ENCODE measurements at places on chromosomes 13 and 19.

GRCh38 chr19:28615966-28616365 is 597.0 kb downstream of the UQCRFS1 start:
- no peak for DNase-seq

GRCh38 chr19:32550666-32551065 is 30.3 kb upstream of the PDCD5 start:
- no peak for DNase-seq

- DNase-seq = no peak
Measured at GRCh38 chr13:40812724-40813445, 23.5 kb downstream of the SLC25A15 start.

- peak; percentile 6 for DNase-seq
Measured at GRCh38 chr13:29594710-29595379, 643 bp downstream of the SLC7A1 start.

DNA sequence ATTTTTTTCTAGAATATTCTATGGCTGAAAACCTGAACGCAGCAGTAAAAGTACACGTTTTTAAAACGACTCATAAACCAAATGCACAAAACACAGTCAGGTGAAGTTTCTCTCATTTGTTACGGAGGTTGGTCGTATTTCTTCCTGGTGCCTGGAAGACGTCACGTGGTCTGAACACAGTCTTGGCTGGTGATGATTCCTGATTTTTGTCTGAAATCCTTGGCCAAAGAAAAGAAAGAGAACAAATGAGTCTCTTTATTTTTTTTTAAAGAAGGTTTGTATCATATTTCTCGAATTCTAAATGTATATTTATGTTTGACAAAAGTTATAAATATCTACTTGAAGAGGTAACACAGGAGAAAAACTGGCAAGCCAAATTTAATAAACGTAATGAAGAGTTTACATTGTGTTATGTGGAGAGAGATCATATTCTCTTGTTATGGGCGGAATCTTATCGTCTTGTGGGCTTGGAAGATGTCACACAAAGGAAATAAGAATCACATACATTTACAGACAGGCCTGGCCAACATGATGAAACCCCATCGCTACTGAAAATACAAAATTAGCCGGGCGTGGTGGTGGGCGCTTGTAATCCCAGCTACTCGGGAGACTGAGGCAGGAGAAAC is 10.0 kb upstream of the PNMA8A start:
- DNase-seq = no peak

DNA sequence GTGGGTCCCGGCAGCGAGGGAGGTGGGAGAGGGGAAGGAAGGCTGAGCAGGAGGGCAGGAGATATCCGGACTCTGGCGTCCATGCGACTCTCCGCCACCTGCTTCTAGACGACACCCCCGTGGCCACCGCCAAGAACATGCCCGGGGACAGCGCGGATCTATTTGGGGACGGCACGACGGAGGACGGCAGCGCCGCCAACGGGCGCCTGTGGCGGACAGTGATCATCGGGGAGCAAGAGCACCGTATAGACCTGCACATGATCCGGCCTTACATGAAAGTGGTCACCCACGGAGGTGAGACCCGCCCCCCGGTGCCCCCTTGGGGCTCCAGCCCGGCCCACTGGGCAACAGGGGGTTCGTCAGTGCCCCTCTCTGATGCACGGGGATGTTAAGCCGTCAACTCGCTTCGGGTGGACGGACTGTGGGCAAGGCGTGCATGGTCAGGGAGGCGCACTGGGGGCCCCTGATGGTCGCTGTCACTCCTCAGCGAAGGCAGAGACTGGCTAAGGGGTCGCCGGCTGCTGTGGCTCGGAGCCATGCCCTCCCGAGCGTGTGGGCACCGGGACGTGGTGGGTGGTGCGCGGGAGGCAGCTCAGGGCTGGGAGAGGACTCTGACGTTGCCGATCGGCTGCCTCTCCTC is 25.1 kb upstream of the NMRK2 start:
- no peak for DNase-seq

- DNase-seq = no peak
Measured at GRCh38 chr13:59476366-59476765, 687.4 kb downstream of the DIAPH3 start.

DNA sequence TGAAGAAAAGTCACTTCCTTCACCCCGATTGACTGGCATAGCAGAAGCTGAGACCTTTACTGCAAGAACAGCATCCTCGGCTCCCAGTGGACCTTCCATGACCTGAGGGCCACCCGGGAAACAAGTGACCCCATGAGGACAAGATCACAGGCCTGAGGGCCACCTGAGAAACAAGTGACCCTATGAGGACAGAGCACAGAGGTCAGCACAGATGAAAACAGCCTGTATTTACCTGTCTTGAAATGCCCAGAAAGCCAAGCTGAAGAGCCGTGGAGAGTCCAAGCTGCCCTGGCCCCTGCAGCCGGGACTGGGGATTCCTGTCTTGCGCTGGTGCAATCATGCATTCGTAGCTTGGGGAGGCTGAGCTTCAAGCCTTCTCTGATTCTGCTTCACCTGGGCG is 114.2 kb upstream of the SPACA7 start:
- DNase-seq = no peak

- DNase-seq = no peak
Measured at GRCh38 chr13:48234566-48235340, 1.7 kb downstream of the ITM2B start.

DNA sequence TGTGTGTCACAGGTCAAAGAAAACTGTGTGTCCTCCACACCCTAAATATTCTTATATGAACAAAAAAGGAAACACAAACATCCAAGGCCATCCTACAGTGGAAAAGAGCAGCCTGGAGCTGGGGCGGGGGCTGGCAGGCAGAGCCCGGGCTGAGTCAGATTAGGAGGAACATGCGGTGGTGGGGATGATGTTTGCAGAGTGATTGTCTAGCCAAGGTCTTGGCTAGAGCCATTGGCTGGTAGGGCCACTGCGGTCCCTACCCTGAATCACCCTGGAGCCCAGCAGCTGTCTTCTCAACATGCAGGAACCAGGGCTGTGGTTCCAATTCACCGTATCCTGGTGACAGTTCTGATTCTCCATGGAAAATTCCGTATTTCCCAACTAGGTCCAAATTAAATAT is 439.5 kb downstream of the FGF9 start:
- DNase-seq = no peak

DNA sequence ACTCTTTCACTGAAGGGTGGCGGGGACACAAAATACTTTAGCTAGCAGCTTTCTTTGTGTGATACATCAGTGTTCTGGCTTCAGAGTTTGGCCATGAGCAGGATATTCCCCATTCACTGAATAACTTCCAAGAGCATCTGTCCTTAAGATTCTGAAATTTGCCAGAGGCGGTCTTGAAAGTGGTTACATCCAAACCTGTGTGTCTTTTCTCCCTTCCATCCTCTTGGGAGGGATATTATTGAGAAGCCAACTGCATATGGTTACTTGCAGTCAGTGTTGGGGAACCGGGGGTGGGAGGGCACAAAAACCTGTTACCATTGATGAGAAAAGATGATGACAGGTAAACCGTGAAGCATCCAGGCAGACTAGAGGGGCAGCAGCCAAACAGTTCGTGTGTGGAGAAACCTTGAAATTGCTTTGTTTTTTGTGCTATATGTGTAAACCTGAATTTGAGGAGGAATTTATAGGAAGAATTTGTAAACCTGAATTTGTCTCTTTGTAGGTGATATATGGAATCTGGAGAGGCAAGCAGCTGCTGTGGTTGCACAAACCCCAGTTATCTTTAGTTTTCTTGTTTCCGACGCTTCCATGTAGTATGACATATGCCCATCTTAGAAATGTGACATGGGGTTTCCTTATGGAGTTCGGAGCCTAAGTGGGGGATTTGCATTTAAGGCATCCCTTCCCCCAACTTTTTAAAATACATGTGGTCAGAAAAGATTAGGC is 104.8 kb downstream of the WDFY2 start:
- no peak for DNase-seq

DNA sequence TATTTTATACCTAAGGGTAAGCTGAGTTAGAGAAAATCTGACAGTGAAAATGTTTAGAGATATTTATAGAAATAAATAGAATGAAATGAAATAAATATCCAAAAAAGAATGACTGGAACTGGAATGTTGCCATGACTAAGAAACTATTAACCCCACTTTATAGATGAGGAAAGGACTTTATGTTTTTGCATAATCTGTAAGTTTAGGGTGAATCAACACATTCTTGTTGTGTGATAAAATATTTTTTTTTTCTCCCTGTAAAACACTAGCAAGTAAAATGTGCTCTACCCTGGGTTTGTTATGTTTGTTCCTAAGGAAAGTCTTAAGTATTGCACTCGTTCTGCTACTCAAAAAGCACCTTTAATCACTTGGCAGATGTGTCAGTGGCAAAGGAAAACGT is 83.8 kb upstream of the KL start:
- no peak for DNase-seq

- DNase-seq = peak; percentile 63
Measured at GRCh38 chr13:96958286-96958891, 35.9 kb downstream of the OXGR1 start.

GRCh38 chr13:45276913-45277312 is 64.1 kb downstream of the TPT1 start:
- no peak for DNase-seq

- no peak for DNase-seq
Measured at GRCh38 chr13:97743938-97744337, 209.5 kb upstream of the IPO5 start.

- DNase-seq = peak; percentile 4
Measured at GRCh38 chr13:50731400-50731799, 112.1 kb downstream of the DLEU7 start.

GRCh38 chr19:28234637-28235036 is 978.3 kb downstream of the UQCRFS1 start:
- DNase-seq = no peak

DNA sequence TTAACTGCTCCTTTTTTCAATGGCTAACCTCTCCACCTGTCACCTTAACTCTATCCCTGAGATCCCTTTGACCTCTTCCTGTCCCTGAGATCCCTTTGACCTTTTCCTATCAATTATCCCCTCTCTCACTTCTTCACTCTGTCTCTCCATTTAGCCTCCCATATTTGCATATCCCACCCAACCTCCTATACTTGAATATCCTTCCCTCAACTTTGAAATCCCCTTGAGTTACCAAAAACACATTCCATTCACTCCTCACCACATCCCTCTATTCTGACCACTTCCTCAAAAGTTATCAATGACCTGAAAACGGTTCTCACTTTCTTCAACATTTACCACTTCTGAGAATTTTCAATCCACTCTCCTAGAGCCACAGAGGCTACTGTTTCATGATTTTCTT is 3.0 kb downstream of the MYCBP2 start:
- DNase-seq = no peak

DNA sequence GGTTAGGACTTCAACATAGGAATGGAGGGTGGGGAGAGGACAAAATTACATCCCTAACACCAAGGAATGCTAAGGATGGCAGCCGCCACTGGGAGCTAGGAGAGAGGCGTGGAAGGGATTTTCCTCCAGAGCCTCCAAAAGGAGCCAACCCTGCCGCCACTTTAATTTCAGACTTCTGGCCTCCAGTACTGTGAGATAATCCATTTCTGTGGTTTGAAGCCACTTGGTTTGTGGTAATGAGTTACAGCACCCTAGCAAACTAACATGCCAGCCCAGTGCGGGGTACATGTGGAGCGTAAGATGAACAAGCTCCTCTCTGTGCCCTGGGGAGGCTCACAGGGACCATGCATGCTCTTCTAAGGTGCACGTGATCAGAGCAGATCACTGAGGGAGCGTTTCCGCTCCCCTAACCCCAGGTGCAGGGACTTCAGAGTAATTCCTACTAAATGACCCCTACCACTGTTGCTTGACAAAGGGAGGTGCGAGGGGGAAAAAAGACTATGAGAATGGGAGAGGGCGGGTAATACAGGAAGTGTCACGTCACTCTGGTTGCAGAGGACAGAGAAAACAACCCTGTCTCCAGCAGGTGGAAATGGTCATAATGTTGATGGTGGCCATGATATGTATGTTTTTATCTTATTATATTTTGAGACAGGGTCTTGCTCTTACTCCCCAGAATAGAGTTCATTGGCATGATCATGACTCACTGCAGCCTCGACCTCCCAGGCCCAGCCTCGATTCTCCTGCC is 12.0 kb downstream of the FPR1 start:
- DNase-seq = no peak

- peak; percentile 75 for DNase-seq
Measured at GRCh38 chr13:57629821-57630235, 1.7 kb upstream of the PCDH17 start.

GRCh38 chr13:36310417-36311108 is 12.9 kb upstream of the CCDC169 start:
- DNase-seq = no peak

DNA sequence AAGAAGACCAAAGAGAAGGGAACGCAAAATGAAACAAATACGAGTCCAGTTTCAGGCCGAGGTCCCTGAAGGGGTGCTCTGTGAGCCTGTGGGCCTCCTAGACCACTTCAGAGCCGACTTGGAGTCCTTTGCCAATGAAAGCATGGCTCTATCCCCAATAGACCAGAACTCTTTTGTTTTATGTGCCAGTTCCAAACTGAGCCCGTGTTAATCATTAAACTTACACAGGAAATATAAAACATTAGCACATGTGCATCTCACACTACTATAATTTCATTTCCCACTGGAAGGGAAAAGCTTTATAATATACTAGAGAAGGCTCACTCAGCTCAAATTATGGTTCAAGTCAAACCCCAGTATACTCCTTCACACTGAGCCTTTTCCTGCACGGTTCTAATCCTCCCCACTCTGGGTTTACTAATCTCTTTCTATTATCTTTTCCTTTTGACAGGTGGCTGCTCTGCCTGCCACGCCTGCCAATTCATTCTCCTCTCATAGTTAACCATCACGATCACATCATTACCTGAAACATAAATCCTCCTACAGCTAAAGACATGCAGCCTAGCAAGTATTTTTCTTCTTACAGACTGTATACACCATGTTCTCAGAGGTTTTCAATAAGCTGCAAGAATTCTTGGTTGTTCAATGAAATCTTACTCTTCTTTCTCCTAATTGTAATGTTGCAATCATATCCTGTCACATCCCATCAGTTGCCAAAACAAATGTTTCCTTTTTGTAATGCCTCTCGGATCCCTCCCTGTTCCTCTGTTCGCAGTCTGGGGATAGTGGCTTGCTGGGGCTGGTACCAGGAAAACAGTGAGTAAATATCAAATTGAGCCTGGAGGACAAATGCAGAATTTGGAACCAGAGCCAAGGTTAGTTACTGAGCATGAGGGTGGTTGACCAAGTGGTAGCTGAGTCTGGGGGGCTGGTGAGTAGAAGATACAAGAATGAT is 18.8 kb upstream of the WASF3 start:
- DNase-seq = no peak

DNA sequence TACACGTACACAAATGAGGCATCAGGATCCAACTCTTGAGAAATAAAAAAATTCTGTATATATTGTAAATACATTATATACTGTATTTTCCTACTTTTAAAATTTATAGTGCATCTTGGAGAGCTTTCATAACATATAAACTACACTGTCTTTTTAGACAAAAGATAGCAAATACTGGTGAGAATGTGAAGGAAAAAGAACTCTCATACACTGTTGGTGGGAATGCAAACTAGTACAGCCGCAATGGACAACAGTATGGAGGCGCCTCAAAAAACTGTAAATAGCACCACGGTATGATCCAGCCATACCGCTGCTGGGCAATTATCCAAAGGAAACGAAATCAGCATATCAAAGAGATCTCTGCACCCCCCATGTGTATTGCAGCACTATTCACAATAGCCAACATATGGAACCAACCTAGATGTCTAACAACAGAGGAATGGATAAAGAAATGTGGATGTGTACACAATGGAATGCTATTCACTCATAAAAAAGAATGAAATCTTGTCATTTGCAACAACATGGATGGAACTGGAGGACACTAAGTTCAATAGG is 292.4 kb downstream of the EFNB2 start:
- no peak for DNase-seq

- DNase-seq = no peak
Measured at GRCh38 chr13:112596235-112596634, 8.3 kb upstream of the TUBGCP3 start.

Data from NCI-H510A treated with DMSO at 0.1 percent for 48 hours (cell line).